ENCODE measurements at places on chromosomes 2 and 18.

DNA sequence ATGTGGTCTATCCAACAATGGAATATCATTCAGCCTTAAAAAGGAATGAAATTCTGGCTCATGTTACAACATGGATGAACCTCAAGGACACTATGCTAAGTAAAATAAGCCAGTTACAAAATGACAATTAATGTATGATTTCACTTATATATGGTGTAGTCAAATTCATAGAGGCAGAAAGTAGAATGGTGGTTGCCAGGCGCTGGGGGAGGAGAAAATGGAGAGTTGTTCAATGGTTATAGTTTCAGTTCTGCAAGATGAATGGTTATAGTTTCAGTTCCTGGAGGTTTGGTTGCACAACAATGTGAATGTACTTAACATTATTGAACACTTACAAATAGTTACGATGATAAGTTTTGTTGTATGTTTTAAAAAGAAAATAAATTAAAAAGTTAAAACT lies 79.2 kb upstream of the IL1R2 start:
- DNase-seq = no peak

DNA sequence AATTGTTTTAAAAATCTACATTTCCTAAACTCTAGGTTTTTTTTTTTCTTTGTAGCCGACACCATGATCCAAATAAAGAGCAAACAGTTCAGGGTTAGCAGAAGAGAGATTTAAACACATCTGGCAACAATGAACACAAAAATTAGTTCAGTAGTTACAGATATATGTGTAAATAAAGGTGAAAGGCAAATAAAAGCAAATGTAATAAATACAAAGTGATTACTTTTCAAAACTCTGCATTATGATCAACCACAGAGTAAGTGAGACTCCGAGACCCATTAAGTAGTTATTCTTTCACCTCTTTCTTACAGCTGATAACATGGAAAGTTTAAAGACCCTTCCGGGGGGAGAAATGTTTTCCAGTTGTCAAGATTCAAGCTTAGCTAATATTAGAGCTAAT lies 716 bp downstream of the CALCRL start:
- no peak for DNase-seq

- DNase-seq = no peak
Measured at GRCh38 chr2:238502088-238502810, 75.5 kb downstream of the ASB1 start.

DNA sequence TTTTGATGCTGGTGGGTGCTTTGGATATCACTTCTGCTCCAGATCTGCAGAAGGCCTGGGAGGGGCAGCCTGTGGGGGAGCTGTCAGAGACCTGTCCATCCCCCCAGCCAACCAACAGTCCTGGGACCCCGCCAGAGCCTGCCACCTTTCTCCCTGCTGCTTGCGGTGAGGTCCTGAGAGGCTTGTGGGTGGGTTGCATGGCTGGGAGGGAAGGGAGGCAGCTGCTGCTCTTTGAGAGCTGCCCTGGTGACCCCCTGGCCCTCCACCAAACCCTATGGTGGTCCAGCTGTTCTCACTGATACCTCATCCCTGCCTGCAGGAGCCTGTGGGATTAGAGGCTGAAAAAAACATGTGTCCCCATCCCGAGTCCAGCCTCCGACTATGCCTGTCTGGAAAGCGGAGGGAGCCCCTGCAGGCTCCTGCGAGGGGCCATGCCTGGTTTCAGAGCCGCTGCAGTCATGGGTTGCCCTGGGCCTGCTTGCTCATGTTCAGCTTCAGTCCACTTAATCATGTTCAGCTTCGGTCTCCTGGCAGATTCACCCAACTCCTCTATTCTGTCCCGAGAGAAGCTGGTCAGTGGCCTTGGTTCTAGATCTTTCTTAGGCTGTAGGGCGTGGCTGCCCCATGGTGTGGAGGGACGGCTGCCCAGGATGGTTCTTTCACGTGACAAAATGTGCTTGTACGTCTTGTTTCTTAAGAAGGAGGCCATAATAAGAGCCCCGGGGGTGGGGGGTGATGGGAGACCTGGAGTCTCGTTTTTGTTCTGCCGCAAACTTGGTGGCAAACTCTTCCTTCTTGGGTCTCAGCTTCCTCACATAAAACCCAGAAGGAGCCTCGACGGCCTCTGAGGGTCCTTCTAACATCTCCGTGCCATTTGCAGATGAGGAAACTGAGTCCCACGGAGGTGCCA lies 98.5 kb downstream of the CTIF start:
- DNase-seq = no peak

- DNase-seq = no peak
Measured at GRCh38 chr2:211435331-211435730, 878.9 kb downstream of the CPS1 start.

GRCh38 chr2:139457873-139458272 lies 677.7 kb upstream of the NXPH2 start:
- no peak for DNase-seq

DNA sequence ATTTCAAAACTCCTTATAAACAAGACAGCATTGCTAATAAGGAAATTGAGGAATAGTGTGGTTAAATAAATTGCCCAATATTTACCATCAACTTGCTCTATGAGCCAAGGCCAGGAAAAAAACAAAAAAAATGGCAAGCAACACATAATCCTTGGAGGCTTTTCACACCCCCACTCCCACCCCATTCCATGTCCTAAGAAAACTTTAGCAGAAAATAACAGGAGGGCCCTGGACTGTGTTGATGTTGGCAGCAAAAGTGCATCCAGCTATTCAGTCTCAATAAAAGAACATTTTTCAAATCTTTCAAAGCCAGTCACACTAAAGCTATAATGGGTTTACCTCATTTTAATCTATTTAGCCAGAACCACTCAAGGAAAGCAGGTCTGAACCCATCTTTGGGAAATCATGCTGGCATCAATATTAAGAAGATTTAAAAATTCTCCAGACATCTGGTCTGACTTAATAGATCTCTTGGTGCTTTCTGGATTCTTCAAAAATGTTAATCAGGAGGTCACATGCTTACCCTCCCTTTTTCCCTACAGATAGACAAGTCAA lies 34.6 kb upstream of the STK17B start:
- DNase-seq = no peak

DNA sequence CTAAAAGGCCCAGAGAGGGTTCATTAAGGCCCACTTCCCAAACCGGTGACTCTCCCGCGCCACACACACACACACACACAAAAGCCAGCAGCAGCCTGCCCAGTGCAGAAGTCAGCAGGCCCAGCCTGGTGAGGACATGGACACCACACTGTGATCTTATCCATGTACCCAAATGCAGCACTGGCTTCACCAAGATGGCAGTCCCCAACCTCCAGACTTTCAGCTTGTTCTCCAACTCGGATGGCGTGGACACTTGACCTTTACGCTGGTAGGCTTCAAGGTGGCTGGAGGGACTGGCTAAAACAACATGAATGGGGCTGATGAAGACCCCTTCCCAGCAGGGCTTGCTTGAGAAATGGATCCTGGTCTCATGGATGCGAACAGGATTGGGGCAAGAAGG lies 50.4 kb downstream of the TNS1 start:
- no peak for DNase-seq

DNA sequence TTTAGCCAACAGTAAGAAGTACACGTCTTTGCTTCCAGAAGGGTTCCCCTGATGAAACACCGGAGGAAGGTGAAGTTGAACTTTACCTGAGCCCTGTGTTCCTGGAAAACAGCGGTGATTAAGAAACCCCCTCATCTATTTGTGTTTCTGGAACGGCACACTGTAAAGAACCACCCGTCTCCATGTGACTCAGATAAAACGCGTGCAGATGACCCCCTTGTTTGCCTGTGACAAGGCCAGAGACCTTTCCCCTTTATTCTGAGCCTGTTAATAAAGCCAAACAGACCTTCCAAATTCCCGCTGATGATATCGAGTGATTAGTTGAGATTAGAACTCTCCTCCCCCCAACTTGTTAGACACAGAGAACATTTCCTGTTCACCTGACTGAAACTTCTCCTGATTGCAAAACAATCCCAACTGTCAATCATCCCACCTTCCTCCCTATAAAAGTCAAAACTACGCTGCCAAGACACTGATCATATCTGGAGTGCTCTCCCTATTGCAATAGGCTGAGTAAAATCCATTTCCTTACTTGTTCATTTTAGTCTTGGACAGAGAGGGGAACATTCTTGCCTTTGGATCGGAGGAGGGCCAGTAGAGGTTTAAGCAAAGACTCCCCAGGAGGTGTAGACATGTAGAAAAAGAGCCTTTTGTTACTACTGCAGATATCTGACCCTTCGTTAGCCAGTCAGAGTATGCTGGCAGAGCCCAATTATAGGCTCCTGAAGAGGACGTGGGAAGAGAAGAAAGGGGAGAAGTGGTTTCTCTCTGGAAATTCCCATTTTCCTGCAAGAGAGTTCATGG lies 914 bp upstream of the IWS1 start:
- DNase-seq = no peak

GRCh38 chr2:202479610-202480009 lies 103.5 kb downstream of the BMPR2 start:
- no peak for DNase-seq

DNA sequence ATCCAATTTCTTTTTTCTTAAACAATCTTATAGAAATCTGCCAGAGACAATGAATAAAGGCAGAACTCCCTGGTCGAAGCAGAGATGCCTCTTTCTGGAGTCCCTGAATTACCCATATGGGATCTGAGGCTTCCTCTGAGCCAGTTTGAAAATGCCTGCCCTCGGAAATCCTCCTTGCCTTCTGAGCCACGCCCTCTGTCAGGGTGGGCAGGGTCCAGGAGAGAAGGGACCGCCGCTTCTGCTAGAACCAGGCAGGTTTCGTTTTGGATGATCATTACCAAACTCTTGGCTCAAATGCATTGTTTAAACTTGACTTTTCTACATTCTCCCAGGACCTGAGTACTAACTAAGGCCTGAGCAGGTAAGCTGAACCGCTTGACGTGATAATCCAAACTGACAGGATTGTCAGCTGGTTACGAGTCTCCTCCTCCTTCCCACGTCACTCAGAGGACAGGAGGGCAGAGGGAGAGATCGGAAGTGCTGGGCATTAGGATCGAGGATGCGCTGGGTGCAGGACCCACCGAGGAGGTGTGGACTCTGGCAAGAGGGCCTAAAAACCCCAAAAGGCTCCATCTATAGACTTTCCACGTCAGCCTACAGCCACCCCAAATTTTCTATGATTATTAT lies 128.4 kb downstream of the KLHL29 start:
- no peak for DNase-seq

DNA sequence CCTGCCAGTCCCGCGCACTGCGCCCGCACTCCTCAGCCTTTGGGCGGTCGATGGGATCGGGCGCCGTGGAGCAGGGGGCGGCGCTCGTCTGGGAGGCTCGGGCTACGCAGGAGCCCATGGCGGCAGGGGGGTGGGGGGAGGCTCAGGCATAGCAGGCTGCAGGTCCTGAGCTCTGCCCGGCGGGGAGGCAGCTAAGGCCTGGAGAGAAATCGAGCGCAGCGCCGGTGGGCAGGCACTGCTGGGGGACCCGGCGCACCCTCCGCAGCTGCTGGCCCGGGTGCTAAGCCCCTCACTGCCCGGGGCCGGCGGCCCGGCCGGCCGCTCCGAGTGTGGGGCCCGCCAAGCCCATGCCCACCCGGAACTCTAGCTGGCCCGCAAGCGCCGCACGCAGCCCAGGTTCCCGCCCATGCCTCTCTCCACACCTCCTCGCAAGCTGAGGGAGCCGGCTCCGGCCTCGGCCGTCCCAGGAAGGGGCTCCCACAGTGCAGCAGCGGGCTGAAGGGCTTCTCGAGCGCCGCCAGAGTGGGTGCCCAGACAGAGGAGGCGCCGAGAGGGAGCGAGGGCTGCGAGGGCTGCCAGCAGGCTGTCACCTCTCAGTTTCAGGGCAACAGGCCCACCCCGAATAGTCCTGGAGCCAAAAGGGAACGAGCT lies 74.1 kb downstream of the PSMG2 start:
- DNase-seq = no peak

DNA sequence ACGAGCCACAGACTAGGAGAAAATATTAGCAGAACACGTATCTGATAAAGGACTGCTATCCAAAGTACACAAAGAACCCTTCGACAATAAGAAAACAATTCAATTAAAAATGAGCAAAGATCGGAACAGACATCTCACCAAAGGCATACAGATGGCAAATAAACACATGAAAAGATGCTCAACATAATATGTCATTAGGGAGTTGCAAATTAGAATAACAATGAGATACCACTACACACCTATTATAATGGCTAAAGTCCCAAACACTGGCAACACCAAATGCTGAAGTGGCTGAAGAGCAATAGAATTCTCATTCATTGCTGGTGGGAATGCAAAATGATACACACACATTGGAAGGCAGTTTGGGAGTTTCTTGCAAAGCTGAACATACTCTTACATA lies 33.1 kb downstream of the SERTAD2 start:
- DNase-seq = no peak

DNA sequence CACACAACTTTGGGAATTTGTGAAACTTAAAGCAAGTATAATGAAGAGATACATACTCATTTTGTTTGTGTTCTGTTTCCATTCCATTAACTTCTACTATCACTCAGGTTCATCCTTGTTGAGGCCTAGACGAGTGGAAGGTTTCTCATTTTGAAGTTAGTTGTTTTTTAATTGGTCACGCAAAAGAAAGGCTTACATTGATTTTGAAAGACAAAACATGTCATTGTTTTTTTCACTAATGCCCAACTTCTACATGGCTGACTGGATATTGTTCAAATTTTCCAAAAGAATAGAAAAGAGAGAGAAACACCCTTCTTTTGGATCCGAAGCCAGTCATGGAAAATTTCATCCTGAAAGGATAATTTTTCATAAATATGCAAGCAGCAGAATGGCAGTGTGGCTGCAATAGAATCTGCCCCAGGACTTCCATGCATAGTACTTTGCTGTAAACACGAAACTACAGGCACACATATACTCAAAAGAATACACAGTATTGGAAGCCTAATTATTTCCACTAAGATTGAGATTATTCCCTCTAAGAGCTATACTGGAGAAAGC lies 27.4 kb downstream of the PRKCE start:
- DNase-seq = no peak

DNA sequence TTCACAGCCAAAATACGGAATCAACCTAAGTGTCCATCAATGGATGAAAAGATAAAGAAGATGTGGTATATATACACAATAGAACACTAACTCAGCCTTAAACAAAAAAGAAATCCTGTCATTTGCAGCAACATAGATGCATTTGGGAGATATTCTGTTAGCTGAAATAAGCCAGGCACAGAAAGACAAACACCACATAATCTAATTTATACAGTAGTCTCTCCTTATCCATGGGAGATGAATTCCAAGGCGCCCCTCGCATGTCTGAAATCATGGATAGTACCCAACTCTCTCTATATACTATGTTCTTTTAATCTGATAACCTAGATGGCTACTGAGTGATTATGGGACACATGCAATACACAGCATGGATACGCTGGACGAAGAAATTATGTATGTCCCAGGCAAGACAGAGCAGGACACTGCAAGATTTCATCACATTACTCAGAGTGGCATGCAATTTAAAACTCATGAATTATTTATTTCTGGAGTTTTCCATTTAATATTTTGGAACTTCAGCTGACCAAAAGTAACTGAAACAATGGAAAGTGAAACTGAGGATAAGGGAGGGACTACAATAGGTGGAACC lies 39.5 kb downstream of the ORC4 start:
- no peak for DNase-seq

DNA sequence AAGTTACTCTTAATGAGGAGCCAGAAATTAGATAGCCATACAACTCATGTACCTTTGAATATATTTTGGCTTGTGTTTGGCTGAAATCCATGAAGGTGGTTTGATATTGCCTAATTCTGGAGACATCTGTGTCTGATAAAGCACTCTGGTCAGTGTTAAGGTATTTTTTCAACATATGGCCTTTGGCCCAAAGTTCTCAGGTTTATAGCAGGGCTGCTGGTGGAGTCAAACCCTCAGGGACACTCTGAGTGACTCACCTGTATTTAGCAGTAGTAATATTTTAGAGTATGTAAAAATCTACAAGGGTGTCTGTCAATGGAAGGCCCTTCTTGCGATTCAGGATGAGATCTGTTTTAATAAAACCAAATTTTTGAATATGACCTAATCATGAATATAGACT lies 666.5 kb downstream of the SLC4A3 start:
- no peak for DNase-seq
